HepG2 (cell line): ENCODE measurements at places on chromosomes 12 and 14. TPM values are rescaled to one million over a fixed set of nuclear protein-coding genes. Genes with fewer than 3 reads are reported as not detected.

PPP1R1A gene
- total RNA-seq = 0.20 TPM in 1 of 2 replicates, not detected in the other

DNA sequence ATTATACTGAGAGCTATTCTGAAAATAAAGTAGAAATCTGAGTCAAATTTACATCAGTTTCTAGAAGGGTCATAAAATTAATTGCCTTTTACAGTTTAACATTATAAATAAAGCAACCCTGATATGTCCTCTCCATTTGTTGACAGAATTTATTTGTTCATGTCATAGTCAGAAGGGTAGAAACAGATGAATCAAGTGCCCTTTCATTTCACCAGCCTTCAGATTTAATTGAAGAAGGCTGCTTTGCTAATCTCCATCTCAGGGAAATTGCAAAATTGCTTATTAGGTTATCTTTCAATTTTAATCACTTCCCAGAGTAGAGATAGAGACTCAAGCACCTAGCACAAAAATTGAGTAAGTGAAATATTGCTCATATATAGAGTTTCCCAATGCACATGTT is 76.8 kb downstream of the ATXN7L3B start:
- DNase-seq = no peak

C12orf76 gene
- 15.8 and 16.9 TPM in 2 replicates for total RNA-seq

SIX1 gene
- total RNA-seq = 6.5 and 6.8 TPM in 2 replicates

KRT6C gene
- total RNA-seq = not detected in 2 replicates

GRCh38 chr12:19431407-19432308 is 7.6 kb upstream of the AEBP2 start:
- no peak for DNase-seq

IAPP gene
- total RNA-seq = not detected in 2 replicates

DNA sequence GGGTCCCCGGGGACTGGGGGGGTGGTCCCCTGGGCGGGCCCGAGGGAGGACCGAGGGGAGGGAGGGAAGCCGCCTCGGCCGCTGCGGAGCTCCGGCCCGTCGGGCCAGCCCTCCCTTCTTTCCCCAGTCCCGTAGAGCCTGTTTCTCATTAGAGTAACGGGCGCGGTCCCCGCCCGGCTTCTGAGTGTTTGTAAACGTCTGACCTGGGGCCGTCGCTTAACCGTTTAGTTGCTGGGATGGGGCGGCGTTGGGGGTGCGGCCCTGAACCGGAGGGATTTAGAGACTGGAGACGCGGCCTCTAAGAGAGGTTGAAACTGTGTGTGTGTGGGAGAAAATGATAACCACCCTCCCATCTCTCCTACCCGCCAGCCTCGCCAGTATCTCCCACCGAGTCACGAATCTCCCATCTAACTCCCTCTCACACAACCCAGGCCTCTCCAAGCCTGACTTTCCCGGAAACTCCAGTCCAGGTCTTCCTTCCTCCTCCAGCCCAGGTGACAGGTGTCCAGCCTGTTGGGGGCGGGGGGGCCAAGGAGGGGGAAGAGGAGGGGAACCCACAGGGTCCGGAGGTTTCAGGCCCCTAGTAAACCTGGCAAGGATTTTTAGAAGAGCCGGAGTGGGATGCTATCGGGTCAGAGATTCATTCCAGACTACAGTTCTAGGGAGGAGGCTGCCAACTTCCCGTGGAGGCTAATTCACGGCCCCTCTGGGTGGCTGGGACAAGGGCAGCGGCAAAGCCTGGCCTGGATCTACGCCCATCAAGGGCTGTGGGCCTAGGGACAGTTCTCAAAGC is 1.1 kb upstream of the NFATC4 start:
- peak; percentile 92 for DNase-seq

DNA sequence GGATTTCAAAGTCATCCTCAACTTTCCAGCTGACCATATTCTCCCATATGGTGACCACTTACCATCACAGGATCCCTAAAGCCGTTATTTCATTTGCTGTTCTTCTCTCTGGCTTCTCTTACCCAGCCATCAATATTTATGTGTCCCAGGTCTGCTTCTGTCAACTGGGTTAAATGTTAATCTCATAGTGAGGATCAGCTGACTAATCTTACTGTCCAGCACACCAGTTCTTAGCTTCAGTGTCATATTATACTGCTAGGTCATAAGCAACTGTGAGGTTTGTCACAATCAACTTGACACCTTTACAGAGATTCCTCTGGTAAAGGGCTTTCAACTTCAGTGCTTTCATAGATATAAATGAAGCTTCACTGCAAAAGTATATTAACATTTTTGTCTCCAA is 294.4 kb downstream of the DIO2 start:
- DNase-seq = no peak

CD4 gene
- total RNA-seq = 0.07 and 0.27 TPM in 2 replicates

DNA sequence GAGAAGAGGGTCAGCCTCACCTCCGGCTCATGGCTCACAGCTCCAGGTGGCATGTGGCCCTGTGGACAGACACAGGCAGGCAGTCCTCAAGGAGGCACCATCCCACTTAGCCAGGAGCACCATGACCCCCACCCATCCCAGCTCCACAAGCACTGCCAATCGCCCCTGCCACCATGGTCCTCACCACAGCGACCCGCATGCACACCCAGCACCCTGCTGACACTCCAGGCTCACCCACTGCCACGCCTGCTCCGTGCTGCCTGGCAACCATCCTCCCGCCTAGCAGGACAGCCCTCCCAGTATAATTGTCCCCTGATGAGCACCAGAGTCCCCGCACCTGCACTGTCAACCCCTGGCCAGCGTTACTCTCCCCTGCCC is 50.9 kb downstream of the TRPV4 start:
- DNase-seq = no peak

- DNase-seq = no peak
Measured at GRCh38 chr12:41605545-41606305, 417.6 kb downstream of the PDZRN4 start.
